ENCODE measurements at places on chromosomes 5 and 9.

- no peak for DNase-seq
Observed at GRCh38 chr5:179221196-179221876, 123.9 kb downstream of the ADAMTS2 start.

DNA sequence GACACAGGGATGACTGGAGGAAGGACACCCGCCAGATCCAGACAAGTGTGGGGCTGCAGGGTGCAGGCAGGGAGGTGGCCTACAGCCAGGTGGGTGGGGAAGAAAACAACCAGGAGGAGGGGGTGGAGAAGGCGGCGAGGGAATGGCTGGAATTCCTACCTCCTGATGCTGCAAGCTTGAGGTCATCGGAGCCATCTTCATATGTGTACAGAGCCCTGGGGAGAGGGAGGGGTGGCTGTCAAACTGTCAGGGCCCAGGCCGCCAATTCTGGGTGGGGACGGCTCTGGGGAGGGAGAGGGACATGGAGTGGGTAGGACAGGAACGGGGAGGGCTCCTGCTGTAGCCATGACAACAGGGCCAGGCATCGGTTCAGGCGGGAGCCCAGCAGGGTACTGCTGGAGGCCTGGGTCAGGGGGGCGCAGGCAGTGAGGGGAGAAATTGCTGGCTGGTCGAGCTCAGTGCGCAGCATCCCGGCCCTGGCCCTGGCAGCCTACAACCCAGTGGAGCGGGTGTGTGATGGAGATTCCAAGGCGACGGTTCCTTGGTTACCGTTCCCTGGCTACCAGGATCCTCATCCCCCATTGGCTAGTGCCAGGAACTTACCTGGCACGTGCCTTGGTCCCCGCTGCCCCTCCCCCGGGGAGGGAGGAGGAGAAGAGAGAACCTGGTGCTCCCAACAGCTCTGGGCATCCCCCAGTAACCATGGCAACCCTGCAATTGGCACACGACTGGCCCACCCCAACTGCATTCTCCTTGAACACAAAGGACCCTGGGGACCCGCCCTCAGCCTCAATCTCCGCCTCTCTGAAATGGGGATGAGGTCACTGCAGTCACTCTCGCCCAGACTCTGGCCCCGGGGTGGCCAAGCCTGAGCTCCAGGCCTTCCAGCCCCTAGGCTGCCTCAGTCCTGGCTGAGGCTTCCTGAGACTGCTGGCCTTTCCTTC, 4.5 kb downstream of the DBN1 start:
- DNase-seq: no peak

DNA sequence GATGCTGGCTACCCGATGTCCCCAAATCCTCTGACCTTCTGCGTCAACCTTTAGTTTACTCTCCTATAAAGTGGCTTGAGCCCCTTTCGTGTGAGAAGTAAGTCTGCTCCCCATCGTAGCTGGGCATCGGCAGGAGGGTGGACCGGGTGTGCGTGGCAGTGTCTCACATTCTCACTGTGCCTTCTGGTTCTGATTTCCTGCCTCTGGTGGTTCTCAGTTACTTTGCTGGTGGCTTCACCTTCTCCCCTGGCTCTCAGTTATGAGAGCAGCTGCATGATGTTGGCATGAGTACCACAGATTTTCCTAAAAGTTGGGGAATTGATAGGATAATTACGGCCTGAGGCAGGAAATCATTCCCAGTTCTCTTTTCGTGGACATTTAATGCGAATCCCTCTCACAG, 47.0 kb upstream of the RPS23 start:
- DNase-seq: no peak

DNA sequence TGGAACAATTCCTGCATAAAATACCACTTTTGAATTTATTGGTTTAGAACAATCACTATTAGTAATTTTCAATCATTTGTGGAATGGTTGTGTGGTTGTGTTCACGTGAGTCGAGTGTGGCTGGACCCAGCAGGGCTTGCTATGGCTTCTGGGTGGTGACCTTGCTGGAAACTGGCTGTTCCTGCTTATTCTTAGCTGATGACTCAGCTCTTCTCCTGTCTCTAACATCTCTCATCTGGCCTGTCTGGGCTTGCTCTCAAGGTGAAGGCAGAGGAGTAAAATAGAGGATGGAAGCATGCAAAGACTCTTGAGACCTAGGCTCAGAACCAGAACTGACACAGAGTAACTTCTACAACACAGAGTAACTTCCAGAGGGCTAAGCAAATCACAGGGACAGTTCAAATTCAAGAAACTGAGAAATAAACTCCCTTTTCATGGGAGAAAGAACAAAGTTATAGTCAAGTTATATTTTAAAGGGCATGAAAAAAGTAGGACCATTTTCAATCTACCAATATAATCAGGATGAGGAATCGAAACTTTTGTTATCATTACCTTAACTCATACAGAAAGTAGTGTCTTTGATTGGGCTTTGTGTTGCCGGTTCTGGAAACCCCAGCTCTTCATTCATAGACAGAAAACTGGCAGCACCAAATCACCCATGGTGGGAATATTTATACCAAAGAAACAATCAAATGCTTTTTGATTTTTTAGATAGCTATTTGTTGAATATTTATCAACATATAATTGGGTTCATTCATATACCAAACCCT, 665.1 kb downstream of the CDH18 start:
- no peak for DNase-seq

DNA sequence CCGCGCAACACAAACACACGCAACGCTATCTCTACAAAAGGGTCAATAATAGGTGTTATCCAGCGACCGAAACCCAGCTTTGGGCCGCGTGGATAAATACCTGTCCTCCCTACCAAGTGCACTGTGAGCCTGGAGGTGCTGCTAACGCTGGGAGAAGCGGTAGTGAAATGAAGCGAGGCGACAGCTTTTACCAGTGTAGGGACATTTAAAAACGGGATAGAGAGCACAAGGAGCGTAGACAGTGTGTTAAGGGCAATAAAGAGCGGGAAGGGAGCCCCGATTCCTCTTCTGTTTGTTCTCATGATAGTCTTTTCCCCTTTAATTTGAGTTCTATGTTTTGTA, 421 bp upstream of the DEPDC1B start:
- no peak for DNase-seq

GRCh38 chr9:18989865-18990264, 43.1 kb downstream of the SAXO1 start:
- DNase-seq: no peak

- no peak for DNase-seq
Observed at GRCh38 chr9:28628031-28628430, 1054.8 kb upstream of the C9orf72 start.

Measured in activated effector memory CD4-positive, alpha-beta T cell treated with anti-CD3 and anti-CD28 coated beads, Interleukin-2, amount 50 U/mL, for 16 hours (primary cell).